ENCODE measurements at places on chromosomes 2 and 18. TPM values are rescaled to one million over a fixed set of nuclear protein-coding genes. Genes with fewer than 3 reads are reported as not detected.

The RAB31 gene
- 18.9 TPM for total RNA-seq

The MEP1B gene
- total RNA-seq: not detected

The HNMT gene
- 39.8 TPM for total RNA-seq

The NEUROD1 gene
- not detected for total RNA-seq

The IL1F10 gene
- total RNA-seq: not detected

The LYPD1 gene
- 0.64 TPM for total RNA-seq

The HTR2B gene
- not detected for total RNA-seq

The CD207 gene
- total RNA-seq: not detected

The RHBDD1 gene
- 17.7 TPM for total RNA-seq

The DCC gene
- total RNA-seq: under 0.01 TPM

The LIMS4 gene
- total RNA-seq: not detected

The NRP2 gene
- 35.7 TPM for total RNA-seq

The AQP4 gene
- total RNA-seq: not detected

The SPEG gene
- 8.5 TPM for total RNA-seq

The FBXO36 gene
- 4.3 TPM for total RNA-seq

The BIN1 gene
- total RNA-seq: 76.5 TPM

The LNPK gene
- total RNA-seq: 26.6 TPM

The CFC1 gene
- not detected for total RNA-seq

The TRABD2A gene
- 5.3 TPM for total RNA-seq

The EFR3B gene
- 0.78 TPM for total RNA-seq

The ANTXR1 gene
- total RNA-seq: 98.2 TPM

The MPP4 gene
- total RNA-seq: not detected

The SCN7A gene
- total RNA-seq: 3.5 TPM

The TPO gene
- not detected for total RNA-seq

The PTPRM gene
- total RNA-seq: 22.2 TPM

The RAX gene
- not detected for total RNA-seq

The OTOS gene
- total RNA-seq: not detected

The INHBB gene
- total RNA-seq: 0.32 TPM

The GEN1 gene
- 6.3 TPM for total RNA-seq

The SCN3A gene
- total RNA-seq: not detected

The ANKRD29 gene
- 2.3 TPM for total RNA-seq

All from epithelial cell of alveolus of lung (primary cell).